ENCODE measurements at places on chromosomes 3 and 15.

DNA sequence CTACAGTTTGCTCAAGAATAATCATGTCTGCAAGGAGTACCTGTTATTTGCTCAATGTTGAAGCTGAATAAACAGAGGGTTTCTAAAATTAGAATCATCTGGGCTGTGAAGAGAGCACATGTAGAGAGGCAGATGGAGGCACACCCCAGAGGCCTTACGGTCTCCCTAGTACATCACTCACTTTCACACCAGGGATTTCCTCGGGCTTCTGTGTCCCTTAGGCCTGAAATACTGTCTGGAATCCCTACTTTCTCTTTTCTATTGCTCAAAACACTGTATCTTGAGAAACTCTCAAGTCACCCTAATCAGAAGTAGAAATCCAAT is 473.7 kb upstream of the ROBO2 start:
- DNase-seq: no peak

GRCh38 chr3:30672959-30673358 is 66.6 kb downstream of the TGFBR2 start:
- no peak for DNase-seq

DNA sequence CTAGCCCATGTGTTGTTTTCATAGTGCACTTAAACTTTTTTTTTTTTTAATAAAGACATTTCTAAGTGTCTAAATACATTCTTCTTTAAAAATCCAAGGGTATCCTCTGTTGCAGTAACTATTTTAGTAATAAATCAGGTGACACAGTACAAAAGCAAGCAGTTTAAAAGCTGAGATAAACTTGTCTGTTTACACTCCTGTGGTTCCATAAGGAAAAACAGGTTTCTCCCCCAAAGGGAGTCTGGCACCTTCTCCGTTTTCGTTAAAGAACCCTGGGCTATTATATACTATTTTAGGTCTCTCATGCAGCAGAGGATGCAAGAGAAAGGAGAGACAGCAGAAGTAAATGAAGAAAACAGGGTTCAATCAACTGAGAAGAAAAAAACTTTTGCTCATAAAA is 43.2 kb upstream of the TMEM45A start:
- DNase-seq: no peak

DNA sequence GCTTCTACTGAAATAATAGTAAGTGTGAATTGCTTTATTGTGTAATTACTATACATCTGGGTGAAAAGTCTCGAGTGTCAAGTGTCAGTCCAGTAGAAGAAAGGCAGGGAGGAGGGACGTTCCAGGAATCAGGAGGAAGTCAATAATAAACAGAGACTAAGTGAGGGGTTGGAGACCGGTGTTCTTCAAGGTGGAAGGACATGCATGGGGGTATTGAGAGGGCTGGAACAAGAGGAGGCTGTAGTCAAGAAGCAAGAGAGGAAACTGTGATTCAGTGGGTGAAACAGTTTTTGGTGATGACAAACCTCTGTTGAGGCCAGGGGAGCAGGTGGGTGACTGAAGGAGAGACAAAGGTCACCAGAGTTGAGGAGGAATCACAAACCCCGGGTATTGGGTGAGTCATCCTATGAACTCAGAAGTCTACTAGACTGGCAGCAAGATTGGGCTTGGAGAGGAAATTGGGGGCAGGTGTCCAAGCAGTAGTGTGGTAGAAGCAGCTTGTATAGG is 11.6 kb upstream of the SCAMP5 start:
- DNase-seq: peak; percentile 50

DNA sequence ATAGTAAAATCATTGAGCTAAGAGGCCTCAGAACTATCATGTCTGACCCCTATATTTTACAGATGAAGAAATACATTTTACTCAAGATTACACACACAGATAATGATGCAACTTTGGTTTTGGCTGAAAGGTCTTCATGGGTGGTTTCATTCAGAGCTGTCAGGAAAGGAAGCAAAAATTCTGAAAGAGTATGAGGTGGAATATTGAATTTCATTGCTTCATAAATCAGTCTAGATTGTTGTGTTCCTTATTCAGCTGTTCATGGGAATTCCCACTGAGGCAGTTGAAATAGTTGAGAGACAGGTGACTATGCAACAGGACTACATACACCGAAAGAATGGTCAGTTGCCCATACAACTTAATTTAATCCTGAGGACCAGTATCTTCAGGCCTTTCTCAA is 39.4 kb downstream of the CD200 start:
- no peak for DNase-seq

- no peak for DNase-seq
Observed at GRCh38 chr3:170806676-170807075, 63.3 kb downstream of the RPL22L1 start.

DNA sequence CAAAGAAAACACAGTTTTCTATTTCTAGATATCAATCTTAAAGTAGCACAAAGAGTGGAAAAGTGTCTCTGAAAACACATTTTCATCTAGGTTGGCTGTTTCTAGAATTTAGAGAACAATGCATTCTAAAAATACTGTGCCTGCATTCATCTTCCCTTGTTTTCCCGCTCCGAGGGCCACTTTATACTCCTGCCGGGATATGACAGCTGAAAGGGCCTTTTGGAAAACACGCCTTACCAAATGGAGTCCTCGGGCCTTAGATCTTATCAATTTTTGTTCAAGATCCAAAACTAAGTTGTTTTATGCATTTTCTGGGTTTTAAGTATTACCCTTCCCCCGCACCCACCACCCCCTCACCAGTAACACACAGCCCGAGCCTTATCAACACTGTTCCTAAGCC is 47.9 kb upstream of the ARHGEF3 start:
- DNase-seq: no peak

Data from urothelium cell line (cell line).